ENCODE measurements at places on chromosomes 12 and 14.
A peak's percentile ranks its signal among the peaks of the same experiment; 100 is the strongest.

DNA sequence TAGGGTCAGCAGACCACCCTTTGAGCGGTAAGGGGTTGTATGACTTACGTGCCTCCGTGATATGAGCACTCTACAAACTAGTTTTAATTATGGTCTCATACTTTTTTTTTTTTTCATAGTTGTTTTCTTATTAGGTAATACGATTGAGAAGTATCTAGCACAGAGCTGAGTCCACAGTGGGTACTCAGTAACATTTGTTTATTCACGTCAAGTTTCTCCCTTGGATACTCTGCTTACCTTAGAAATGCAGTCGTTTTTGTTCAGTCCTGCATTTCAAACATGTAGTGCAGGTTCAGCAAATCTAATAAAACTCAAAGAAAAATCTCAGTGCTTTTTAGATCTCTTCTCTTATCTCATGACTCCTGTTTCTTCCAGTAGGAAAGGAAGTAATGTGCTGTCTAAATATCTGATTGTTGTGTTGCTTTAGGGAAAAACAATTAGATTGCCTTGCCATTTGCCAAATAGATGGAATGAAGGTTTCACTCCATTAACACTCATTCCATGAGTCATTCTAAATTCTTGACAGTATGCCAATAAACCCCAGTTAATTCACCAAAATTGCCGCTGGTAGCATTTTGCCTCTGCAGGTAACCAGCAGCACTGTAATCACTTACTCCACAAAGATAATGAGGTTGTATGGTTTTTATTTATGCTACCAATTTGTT is 118.9 kb downstream of the PTCSC3 start:
- DNase-seq = no peak

DNA sequence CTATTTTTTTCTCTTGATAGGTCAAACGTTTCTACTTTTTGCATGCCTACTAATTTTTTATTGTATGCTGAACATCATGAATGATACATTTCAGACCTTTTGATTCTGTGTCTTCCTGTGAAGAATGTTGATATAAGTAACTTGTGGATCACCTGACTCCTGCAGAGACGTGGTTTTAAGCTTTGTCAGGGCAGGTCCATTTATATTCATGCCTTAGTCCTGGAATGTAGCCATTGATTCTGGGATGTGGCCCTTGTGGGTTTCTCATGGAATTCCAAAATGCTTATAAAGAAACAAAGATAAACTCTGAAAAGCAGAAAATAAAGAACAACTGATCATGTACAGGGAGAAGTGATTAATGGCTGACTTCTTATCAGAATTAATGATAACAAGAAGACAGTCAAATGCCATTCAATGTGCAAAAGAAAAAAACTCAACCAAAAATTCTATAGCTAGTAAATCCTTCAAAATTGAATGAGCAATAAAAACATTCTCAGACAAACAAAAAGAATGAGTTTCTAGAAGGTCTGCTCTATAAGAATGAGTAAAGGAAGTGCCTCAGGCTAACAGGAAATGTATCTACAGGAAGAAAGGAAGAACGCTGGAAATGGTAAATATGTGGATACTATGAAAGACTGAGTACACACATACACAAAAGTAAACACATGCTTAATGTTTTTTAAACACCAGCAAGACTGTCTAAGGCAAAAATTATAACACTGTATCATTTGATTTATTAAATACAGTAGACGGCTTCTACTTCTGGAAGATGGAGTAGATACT is 284.8 kb upstream of the DIO3 start:
- DNase-seq = no peak

- DNase-seq = peak; percentile 93
These were observed 107.7 kb downstream of the ARF6 start for GRCh38 chr14:50000380-50001150.

GRCh38 chr12:94874518-94875302 is 128.8 kb downstream of the NDUFA12 start:
- no peak for DNase-seq

DNA sequence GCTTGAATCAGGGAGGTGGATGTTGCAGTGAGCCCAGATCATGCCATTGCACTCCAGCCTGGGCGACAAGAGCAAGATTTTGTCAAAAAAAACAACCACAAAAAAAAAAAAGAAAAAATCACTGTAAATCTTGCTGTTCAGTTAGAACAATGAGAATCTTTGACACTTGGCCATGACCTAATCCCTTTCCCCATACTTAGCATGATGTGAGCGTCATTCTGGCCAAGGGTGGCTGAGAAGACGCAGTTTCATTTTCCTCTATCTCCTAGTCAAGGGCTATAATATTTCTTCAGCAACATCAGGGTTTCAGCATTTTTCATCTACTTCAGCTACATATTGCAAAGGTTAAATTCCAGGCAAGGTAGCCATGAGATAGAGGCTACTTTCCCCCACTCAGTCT is 599.4 kb upstream of the MDGA2 start:
- DNase-seq = no peak

DNA sequence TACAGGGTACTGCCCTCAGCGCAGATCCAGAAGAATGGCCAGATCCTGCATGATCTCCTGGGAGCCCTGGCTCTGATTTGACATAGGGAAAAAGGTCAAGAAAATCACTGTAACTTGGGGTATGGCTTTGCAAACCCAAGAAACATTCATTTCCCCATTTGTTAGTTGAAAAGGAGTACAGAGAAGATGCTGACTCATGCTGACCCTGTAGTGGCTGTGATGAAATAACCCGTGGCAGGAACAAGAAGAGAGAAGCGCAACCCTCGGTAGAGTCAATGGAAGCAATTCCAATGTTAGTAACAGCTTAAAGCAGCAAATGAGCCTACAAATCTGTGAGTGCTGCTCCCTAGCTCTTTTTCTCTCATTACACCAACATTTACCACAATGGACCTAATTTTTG is 281.6 kb upstream of the NPAS3 start:
- no peak for DNase-seq

DNA sequence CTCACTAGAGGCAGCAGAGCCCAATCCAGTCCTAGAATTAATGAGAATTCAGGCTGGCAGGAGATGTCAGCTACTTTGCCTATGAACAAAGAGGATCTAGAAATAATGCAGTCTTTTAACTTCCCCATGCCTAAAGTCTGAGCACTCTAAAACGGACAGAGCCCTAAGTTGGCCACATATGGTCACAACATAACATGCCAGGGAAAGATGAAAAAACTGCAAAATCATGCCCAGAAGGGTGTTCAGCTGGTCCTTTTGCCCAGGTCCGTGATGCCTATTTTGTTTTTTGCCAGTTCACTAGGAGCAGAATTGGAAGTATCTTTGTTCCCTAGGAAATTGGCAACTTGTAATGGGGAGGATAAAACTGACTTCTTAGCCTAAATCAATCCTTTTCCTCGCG is 20.3 kb upstream of the LMNTD1 start:
- no peak for DNase-seq

DNA sequence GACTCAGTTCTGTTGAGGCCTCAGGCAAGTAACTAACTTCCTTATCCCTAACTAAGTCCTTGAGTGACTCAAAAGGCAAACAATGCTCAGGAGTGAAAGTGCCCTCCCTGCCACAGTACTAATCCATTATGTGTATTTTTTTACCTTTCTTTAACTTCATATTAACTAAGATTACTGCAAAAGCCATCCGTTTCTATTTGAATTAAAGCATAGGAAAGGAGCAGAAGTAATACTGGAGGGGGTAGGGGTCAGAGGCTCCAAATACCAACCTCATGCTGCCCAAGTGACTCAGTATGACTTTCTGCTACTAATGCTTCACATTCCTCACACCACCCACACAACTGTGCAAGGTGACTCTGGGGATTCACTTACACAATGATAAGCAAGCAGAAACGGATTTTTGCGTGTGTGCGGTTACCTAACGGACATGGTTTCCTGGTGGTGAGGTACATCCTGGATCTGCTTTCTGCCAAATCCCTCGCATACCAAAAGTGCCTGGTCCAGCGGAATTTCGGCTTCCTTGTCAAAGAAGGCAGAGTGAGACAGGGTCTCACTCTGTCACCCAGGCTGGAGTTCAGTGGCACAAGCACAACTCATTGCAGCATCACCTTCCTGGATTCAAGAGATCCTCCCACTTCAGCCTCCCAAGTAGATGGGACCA is 25.1 kb downstream of the MOK start:
- DNase-seq = no peak

DNA sequence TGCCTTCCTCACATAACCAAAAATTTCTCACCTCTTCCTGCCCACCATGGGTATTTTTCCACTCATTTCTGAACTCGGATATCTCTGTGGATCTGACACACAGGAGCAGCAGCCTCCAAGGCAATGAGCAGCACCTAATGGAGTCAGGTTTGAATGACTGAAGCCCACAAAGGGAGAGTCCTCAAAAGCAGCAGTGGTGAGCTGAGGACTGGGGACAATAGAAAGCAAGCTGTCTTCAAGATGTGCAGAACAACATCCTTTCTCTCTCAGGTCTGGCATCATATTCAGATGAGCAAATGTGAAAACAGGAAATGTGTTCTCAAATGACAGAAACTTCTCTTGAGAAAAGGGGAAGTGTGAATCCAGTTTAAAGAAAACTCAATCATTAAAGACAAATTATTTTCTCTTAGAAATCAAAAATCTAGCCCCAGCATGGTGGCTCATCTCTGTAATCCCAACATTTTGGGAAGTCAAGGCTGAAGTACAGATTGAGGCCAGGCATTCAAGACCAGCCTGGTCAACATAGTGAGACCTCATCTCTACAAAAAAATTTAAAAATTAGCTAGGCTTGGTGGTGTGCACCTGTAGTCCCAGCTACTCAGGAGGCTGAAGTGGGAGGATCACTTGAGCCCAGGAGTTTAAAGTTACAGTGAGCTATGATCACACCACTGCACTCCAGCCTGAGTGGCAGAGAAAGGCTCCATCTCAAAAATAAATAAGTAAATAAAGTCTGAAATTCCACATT is 54.2 kb downstream of the C12orf42 start:
- DNase-seq = peak; percentile 92

GRCh38 chr14:100450049-100450448 is 126.9 kb downstream of the SLC25A47 start:
- DNase-seq = no peak

DNA sequence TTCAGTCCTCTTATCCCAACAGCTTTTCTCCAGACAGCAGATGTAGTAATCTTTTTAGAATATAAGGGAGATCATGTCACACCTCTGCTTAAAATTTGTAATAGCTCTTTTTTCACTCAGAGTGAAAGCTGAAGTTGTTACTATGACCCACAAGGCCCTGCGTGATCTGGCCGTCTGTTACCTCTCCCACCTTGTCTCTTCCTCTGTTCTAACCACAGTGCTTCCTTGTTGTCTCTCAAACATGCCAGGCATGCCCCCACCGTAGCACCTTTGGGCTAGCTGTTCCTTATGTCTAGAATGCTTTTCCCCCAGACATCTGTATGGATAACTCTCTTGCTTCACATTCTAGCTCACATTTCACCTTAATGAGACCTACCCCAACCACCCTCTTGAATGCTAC is 6.5 kb downstream of the NECAP1 start:
- DNase-seq = no peak

DNA sequence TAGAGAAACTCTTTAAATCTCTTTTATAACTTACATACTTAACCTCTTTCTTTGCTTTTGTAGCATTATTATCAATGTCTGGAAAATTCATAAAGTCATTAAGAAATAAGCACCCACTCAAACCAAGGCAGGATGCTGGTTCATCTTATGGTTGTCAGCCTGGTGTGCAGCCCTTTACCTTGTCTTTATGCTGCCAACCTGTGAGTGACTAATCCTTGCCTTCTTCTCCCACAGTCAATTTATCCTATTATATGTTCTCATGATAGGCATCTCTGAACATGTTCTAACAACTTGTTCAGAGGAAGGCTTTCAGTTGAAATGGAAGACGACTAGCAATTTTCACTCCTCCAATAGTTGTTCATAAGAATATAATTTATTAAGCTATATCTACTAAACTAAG is 186.9 kb upstream of the CAND1 start:
- no peak for DNase-seq

DNA sequence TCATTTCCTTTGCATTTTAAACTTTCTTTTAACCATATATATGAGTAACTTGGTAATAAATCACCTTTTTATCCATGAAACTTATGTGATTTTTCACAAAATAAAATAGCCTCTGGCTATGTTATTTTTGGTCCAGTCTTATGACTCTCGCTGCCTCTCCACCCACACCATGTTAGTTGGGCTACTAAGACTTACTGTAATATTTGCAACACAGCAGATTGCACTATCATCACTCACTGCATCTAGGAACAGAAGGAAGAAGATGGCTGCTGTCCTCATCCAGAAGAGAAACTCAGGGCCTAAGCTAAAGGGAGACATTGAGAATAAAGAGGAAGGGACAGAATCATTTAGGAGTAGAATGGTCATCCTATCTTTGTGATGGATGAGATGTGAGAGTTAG is 12.6 kb upstream of the B4GALNT3 start:
- DNase-seq = no peak

- no peak for DNase-seq
These were observed 2.9 kb upstream of the EPYC start for GRCh38 chr12:91007531-91008290.

DNA sequence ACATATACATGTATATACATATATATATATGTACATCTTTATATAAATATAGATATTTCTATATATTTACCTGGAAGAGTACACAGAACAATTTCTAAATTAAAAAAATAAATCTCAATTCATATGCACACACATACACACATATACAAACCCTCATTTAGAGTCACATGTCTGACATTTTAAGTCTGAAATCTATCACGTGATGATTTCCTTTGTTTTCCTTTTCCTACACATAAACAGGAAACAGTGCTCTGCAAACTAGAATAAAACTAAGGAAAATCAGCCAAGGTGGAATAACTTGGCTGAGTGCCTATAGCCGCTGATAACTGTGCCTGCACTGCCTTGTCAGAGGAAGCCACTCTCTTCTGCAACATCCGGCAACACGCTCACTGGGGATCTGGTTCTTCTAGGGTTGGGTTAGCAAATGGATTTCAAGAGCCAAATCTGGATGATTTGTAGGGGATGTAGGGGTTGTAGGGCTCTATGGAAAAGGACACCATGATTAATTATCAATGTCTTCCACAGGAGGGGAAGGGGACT is 480.7 kb downstream of the TMEM132D start:
- DNase-seq = no peak

- DNase-seq = no peak
These were observed 10.6 kb downstream of the SVOP start for GRCh38 chr12:109010259-109010658.

GRCh38 chr12:47213396-47213795 is 133.6 kb upstream of the AMIGO2 start:
- DNase-seq = no peak

Data from OCI-LY7 (cell line).